Right ventricle myocardium superior (tissue), 1 donor: ENCODE measurements at places on chromosomes 16 and 17. TPM values are rescaled to one million over a fixed set of nuclear protein-coding genes. Genes with fewer than 3 reads are reported as not detected.

TEFM gene
- 10.2 TPM for total RNA-seq

MEFV gene
- 0.78 TPM for total RNA-seq

SLC46A1 gene
- total RNA-seq = 6.3 TPM

CDRT15 gene
- total RNA-seq = not detected

ELMO3 gene
- total RNA-seq = 0.54 TPM

KRTAP3-2 gene
- not detected for total RNA-seq

ST6GALNAC2 gene
- total RNA-seq = 6.1 TPM

GPR179 gene
- 0.16 TPM for total RNA-seq

TSPOAP1 gene
- total RNA-seq = 13.6 TPM

KRTAP1-1 gene
- not detected for total RNA-seq

CES3 gene
- total RNA-seq = 2.0 TPM

AMFR gene
- 63.0 TPM for total RNA-seq

PIK3R6 gene
- 0.78 TPM for total RNA-seq

CA7 gene
- total RNA-seq = not detected

ABCA6 gene
- total RNA-seq = 29.7 TPM

HSD17B2 gene
- not detected for total RNA-seq

HNF1B gene
- not detected for total RNA-seq

P2RX1 gene
- total RNA-seq = 0.08 TPM

CCL5 gene
- total RNA-seq = 1.6 TPM

MRC2 gene
- total RNA-seq = 23.0 TPM

KCTD19 gene
- not detected for total RNA-seq

GPRC5B gene
- total RNA-seq = 83.7 TPM

TMEM235 gene
- total RNA-seq = not detected

FOXC2 gene
- 1.4 TPM for total RNA-seq

EVPL gene
- 0.08 TPM for total RNA-seq

PLA2G10 gene
- total RNA-seq = not detected

CCL11 gene
- total RNA-seq = 4.0 TPM

NHLRC4 gene
- total RNA-seq = 0.38 TPM

ABR gene
- total RNA-seq = 128 TPM

MYL4 gene
- 219 TPM for total RNA-seq

CENPT gene
- 20.6 TPM for total RNA-seq

KCNJ18 gene
- not detected for total RNA-seq

ARL5C gene
- total RNA-seq = not detected

CEMP1 gene
- not detected for total RNA-seq

KRT12 gene
- total RNA-seq = not detected

DOC2A gene
- total RNA-seq = 0.13 TPM

C16orf92 gene
- not detected for total RNA-seq

KRTAP4-5 gene
- total RNA-seq = not detected

FOXO3B gene
- total RNA-seq = 0.91 TPM

TAOK1 gene
- total RNA-seq = 48.6 TPM

MYOCD gene
- 33.7 TPM for total RNA-seq

CTF1 gene
- 6.5 TPM for total RNA-seq

KIF19 gene
- total RNA-seq = 0.22 TPM

CDH13 gene
- total RNA-seq = 166 TPM

CDIPT gene
- 63.0 TPM for total RNA-seq

TCAP gene
- 5,900 TPM for total RNA-seq

MLST8 gene
- total RNA-seq = 23.2 TPM
